ENCODE measurements at places on chromosomes 12 and 14.
A peak's percentile ranks its signal among the peaks of the same experiment; 100 is the strongest.

GRCh38 chr12:22447223-22447622, 97.1 kb downstream of the C2CD5 start:
- DNase-seq: no peak

DNA sequence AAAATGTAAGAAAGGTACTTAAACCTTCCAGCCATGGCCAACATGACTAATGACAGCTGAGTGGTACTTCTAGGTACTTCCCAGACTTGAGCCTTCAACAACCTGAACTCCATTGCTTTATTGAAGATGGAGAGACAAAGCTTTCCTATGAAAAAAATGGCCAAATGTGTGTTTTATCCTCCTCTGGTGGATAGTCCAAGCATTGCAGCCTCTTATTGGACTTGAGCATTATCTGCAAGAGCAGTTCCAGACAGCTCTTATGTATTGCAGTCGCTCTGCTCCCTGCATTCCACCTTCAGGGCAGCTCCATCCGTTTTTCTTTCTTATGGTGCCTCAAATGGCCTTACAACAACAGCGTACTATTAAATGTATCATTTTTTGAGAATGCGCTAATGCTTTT, 588.2 kb downstream of the NRXN3 start:
- DNase-seq: no peak

GRCh38 chr12:6768990-6769389, 2.8 kb downstream of the PTMS start:
- DNase-seq: no peak

- no peak for DNase-seq
Measured at GRCh38 chr14:69491193-69491592, 6.7 kb downstream of the PLEKHD1 start.

GRCh38 chr12:68400226-68400829, 68.2 kb upstream of the MDM1 start:
- DNase-seq: no peak

- DNase-seq: no peak
Measured at GRCh38 chr14:61433169-61433568, 111.8 kb downstream of the PRKCH start.

GRCh38 chr12:11827091-11828061, 177.9 kb downstream of the ETV6 start:
- DNase-seq: peak; percentile 25

DNA sequence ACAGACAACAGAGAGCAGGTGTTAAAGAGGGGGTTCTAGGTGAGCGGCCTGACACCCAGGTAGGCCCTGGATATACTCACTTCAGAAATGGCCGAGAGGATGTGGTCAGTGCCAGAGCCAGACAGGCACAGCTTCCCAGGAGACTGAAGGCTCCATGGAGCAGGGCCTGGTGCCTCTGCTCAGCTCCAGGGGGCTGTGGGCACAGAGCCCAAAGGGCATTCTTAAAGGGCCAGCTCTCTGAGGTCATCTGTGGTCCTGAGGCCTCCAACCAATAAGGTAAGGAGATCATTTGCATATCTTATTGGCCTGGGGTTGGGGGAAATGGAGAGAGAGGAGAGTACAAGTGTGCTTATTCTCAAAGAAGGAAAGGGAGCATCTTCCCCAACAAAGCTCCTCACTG, 9.7 kb upstream of the PCK2 start:
- DNase-seq: no peak

DNA sequence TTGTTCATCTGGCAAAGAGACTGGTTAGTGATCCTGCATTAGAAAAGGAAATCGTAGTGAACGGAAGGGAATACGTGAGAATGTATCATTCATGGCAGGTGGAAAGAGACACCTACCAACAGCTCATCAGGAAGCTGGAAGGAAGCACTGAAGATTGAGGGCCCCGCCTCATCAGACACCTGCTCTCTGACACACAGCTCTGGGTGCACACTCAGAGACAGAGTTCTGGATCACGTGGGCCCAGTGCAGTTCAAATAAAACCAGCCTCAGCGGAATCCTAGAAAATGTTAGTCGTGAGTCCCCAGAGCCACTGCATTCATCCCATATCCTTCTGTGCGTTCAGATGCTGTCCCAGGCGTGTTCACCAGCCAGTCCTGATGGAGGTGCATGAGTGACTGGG, 129.7 kb downstream of the GLT1D1 start:
- DNase-seq: no peak

GRCh38 chr12:66813137-66813892, 134.4 kb upstream of the GRIP1 start:
- no peak for DNase-seq

- no peak for DNase-seq
Measured at GRCh38 chr14:25516838-25517237, 466.9 kb upstream of the STXBP6 start.

GRCh38 chr14:100122481-100123223, 36.8 kb downstream of the DEGS2 start:
- no peak for DNase-seq

DNA sequence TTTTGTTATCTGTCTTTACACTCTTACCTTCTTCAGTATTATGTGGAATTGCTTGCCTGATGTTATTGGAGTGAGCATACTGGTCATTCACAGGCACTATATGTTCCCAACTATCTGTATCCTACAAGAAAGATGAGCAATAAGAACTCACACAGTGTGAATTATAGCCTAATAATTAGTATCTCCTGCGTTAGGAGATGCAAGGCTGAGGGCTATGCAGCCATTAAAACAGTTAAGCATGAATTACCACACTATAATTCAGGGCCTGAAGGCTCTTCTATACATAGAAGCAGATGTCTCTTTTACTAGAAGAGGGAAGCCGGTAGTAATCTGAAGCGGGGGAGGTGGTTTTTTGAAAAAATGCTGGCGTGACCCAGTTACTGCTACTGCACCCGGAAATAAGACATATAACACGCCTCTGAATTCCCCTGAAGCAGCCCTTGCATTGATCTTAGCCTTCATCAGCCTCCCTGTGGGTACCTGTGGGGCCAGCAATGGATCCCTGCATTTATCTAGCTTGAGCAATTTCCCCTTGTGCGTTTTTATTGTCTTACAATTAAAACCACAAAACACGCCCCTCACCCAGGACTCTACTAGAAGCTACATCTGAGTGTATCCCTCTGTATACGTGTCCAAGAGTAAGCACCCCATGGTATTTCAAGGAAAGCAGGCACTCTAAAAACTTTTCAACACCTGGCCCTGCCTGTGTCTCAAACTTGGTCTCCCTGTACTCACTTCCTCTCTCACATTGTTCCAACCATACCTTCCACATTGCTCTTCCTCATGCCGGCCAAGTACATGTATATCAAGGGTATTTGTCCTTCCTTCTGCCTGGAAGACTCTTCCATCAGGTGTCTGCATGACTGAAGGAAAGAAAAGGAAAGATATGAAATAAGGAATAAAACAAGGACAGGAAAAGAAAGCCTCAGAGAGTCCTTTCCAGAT, 210.9 kb upstream of the ARID2 start:
- peak; percentile 74 for DNase-seq

GRCh38 chr12:95547522-95548055, 3.7 kb downstream of the USP44 start:
- DNase-seq: no peak

DNA sequence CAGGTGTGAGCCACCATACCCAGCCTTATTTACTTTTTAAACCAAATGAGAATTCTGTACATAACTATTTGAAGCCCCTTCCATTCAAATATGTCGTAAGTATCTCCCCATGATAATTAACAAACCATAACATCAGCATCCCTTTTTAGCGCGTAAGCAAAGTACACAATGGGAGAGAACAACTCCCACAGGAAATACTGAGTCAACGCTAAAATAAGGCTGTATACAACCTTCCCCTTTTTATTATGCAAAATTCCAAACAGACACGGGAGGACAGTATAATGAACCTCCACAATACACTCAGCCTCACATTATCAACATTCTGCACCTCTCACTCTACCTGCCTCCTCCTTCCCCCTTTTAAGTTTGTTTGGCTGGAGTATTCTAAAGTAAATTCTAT, 73.5 kb downstream of the CCDC88C start:
- DNase-seq: no peak

GRCh38 chr14:97390096-97390724, 593.0 kb downstream of the VRK1 start:
- no peak for DNase-seq

GRCh38 chr14:51846631-51847488, 13.6 kb upstream of the GNG2 start:
- peak; percentile 99 for DNase-seq

GRCh38 chr14:102249041-102249440, 55.9 kb downstream of the MOK start:
- no peak for DNase-seq

GRCh38 chr14:45177076-45177475, 41.3 kb downstream of the FANCM start:
- DNase-seq: no peak

DNA sequence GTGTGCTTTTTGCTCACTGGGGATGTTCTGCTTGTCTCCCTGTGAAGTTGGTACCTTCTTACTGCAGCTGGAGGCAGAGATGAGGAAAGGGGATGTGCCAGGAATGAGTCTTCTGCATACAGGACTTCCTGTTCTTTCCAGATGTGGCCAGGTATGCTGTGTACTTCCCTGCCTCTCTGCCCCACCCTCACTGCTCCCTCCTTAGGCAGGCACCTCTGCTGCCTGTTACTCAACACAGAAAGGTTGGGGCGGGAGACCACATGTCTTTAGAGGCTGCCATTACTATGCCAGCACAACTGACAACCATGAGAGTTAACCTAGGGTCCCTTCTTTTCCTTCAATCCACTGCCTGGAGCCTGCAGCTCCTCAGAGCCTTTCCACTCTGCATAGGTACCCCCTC, 2.0 kb upstream of the OAS3 start:
- peak; percentile 2 for DNase-seq

DNA sequence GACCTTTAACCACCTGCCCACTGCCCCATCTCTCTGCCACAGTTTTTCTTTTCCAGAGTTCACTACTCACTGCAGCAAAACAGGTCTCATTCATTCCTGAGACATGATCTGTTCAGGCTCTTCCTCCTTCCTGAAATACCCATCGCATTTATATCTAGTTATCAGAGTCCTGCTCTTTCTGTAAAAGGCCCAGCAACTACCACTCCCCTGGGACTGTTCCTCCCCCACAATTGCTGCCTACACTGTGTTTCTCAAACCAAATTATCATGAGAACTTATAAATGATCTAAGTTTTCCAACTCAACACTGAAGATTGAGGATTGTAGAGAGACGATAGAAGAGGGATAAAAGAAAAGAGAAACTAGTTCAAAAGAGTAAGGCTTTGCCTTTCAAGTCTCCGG, 40.8 kb upstream of the EPS8 start:
- no peak for DNase-seq

- no peak for DNase-seq
Measured at GRCh38 chr12:45504316-45505010, 225.0 kb upstream of the ARID2 start.

DNA sequence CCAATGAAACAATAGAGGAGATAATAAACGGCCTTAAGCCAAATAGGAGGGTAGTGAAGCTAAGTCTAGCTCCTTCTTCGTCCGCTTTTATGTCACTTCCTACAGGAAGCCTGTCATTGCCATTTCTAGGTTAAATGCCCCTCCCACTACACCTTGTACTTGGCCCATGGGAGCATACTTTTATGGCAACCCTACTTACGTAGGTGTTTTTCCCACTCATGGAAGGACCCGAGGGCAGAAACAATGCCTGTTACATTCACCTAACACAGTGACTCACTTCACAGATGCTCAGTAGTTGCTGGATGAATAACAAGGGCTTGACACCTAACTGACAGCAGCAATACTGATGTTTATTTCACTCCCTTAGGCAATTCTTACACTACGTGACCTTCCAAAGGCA, 44.5 kb downstream of the ALKBH1 start:
- no peak for DNase-seq

- no peak for DNase-seq
Measured at GRCh38 chr14:85601246-85601645, 71.3 kb downstream of the FLRT2 start.

DNA sequence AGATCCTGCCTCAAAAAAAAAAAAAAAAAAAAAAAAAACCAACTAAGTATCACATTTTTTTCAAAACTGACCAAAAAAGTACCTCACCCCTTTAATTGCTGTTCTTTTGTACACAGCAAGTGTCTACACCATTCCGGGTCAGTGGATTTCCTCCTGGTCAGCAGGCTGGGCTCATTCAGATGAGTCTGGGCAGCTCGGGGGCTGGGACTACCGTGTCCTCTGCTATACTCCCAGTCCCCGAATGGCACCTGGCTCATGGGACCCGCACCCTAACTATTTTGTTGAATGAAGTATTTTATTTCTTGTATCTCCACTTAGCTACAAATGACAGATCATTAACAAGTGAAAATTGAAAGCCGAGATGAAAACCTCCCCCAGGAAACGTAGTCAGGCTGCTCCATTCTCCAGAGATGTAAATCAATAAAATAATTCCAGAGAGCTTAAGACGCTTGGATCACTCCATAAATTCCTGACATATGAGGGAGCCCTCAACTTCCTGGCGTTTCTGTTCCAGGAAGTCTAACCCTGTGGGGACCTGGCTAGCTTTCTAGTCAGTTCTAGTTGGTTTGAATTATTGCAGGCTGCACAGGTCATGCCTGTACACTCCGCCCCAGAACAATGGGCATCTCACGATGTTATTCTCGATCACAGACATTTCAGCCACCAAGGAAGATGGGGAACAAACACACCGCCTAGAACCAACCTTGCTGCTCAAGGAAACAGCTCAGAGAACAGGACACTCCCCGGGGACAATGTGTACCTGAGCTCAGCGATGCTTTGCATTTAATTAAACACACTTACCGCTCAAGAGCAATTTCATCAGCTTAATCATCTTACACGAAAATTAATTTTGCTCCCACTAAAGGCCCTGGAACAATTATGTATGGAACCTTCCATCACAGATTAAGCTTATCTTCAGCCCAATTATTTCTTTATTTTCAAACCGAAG, 76.3 kb downstream of the RIMBP2 start:
- DNase-seq: no peak

DNA sequence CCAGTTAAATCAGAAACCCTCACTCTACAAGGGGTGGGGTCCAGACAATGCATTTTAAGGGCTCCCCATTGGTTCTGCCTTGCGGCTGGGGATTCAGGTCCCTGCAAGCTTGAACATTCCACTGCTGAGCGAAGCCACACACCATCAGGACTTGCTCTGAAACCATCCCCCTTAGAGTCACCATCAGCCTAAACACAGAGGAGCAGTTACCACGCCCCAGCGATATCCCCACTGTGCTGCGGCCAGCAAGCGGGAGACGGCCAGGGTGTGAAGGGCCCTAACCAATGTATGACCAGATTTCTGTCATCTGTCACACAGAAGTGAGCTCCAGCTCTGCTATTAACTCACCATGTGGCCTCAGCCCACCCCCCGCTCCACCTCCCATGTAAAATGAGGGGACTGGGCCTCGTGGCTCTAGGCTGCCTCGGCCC, 29.7 kb downstream of the CCDC88C start:
- DNase-seq: no peak

- DNase-seq: peak; percentile 52
Measured at GRCh38 chr14:21940887-21941856, 267.6 kb upstream of the OR4E1 start.

DNA sequence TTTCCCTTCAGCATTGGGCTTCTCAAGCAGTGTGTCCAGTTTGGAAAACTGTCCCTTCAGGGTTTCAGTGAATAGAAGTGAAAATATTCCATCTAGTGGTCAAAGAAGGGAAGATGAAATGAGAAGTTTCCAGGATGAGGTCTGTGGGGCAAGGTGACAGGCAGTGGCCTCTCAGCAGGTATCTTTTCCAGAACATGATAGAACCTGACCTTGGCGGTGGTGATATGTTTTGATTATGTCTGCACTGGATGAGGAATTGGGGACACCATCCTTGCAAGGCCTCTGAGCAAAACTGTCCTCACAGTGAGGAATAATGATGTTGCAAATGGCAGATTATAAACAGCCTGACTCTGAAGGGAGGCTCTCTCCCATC, 4.7 kb downstream of the GPX2 start:
- DNase-seq: no peak

- no peak for DNase-seq
Measured at GRCh38 chr12:98955284-98955683, 310.2 kb downstream of the APAF1 start.
